ENCODE measurements at places on chromosomes 11 and 22.

- DNase-seq: no peak
Observed at GRCh38 chr11:104222464-104222863, 58.5 kb upstream of the PDGFD start.

GRCh38 chr11:36467916-36468315 lies 42.2 kb downstream of the TRAF6 start:
- no peak for DNase-seq

- DNase-seq: no peak
Observed at GRCh38 chr22:39603345-39603744, 32.8 kb downstream of the CACNA1I start.

DNA sequence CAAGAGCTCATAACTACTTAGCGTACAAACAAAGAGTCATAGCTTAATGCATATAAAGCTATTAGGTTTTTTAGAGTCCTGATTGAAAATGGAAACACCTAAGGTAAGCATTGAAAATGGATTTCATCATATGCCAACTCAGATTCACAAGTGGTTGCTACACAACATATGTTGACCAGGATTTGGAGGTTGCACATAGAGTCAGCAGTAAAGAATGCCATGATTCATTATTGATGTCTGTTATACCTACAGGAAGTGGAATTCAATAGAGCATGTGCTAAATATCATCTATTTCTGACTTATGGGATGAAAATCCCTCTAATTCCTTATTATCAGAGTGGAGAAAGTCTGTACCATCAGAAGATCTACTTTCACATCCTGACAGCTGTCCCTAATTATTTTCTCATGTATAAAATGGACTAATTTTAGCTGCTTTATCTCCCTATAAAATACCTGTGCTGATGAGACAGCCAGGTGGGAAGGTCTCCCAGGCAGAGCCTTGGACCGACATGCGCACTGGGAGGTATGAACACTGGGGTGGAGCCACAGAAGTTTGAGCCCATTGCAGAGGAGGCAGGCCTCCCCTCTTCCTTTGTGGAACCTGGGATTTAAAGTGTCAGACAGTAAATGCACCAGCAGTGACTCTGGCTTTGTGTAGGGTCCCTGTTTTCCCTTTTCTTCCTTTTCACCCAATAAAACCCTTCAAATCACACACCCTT lies 204.2 kb downstream of the AASDHPPT start:
- no peak for DNase-seq

DNA sequence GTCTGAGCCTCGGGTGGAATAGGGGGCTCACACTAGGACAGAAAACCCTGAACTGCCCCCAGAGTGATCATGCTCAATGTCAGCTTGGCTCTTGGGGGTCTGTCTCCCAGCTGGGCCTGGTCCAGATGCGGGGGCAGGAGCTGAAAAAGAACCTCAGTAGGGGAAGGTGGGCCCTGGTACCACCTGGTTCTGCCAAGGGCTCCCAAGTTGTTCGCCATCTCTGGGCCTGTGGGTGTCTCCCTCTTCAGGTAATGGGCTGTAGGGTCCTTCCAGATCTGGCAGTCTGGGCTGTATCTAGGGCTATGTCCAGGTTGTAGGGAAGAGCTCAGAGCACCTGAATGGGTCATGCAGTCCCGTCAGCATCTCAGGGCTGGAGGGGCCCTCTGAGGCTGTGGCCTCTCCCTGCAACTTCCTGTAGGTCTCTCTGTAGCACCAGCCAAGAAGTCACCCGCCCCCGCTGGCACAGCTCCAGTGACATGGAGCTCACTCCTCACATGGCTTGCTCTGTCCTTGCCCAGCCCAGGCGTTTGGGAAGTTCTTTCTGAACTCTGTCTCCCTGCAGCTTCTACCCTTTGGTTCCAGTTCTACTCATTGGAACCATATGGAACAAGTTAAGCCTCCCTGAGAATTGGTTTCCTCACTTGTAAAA lies 33.0 kb upstream of the SOX10 start:
- peak; percentile 79 for DNase-seq

GRCh38 chr11:95764267-95764898 lies 25.2 kb downstream of the FAM76B start:
- DNase-seq: peak; percentile 55

DNA sequence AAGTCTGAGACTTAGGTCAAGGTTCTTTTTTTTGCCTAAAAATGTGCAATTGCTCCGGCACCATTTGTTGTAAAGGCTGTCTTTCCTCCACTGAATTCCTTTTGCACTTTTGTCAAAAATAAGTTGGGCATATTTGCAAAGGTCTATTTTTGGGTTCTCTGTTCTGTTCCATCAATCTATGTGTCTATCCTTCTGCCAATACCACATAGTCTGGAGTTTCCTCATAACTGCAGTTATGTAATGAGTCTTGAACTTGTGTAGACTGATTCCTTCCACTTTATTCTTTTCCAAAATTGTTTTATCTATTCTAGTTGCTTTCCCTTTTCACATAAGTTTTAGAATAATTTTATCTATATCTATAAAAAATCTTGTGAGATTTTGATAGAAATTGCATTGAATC lies 6.7 kb downstream of the KCNJ5 start:
- no peak for DNase-seq

GRCh38 chr22:46788441-46789172 lies 26.2 kb downstream of the TBC1D22A start:
- no peak for DNase-seq

GRCh38 chr11:8354622-8355415 lies 91.1 kb upstream of the LMO1 start:
- peak; percentile 51 for DNase-seq

- DNase-seq: no peak
Observed at GRCh38 chr11:55697817-55698216, 35.8 kb downstream of the OR4C6 start.

Measured in midbrain (tissue), 1 donor.